ENCODE measurements at places on chromosomes 12 and 14.

DNA sequence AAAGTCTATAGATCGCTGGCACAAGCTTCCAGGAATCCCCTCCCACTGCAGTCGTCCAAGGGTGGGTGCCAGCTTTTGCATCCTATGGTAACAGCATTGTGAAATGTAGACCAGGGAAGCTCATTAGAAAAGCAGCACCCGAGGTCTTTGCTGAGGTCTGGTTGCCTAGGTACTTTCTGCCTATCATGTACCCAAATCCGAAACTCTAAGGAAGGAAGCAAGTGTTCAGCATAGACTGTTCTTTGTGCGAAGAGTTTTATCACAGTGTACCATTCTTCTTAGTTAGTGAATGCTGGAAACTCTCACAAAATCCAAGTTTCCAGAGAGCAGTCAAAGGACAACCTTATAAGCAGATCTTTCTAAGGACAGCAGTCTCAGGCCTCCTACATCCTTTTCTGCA lies 1532.7 kb upstream of the TMEM132C start:
- peaks cover 1% of the 10 kb centered on the region for H3K27me3 ChIP-seq
- H3K36me3 ChIP-seq = no peaks in the 10 kb centered on the region
- DNase-seq = no peak
- no peak overlapping the region for H3K4me3 ChIP-seq
- H3K4me1 ChIP-seq = no peaks in the 10 kb centered on the region

DNA sequence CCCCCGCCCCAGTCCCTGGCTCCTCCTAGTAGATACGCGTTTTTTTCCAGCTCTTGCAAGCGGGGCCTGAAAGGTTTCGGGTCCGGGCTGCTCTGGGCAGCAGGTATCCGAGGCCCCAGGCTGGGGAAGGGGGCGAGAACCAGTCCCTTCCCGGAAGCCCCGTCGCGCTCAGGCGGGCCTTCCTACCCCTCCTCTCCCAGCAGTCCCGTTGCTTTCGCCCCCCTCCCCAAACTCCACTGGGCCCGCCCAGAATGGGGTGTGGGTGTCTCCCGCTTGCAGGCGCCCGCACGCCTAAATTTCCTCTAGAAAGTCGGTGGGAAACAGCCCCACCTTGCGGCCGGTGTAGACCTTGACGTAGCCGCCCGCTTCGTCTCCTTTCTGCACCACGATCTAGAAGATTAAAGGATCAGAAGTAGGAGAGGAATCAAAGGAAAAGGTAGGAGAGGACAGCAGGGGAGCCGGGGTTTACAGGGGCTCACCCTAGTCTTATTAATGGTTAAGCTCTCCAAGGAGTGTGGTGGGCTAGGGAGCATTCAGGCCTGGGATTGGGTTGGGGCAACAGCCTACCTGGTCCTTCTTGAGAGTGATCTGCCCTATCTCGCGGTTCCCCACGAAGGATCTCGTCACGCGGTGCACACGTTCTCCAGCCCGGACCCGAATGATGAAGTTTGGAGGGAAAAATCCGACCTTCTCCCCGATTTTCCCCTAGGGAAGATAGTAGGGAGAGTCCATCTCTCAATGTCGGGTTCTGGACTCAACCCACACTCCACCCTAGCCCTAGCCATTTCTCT lies 7.3 kb downstream of the STAC3 start:
- DNase-seq = peak; percentile 97
- peaks cover 43% of the 10 kb centered on the region for H3K27me3 ChIP-seq
- H3K27ac ChIP-seq = no peak overlapping the region
- H3K36me3 ChIP-seq = no peaks in the 10 kb centered on the region
- H3K4me3 ChIP-seq = peak overlapping the region; percentile 44
- H3K4me1 ChIP-seq = peaks cover 27% of the 10 kb centered on the region

DNA sequence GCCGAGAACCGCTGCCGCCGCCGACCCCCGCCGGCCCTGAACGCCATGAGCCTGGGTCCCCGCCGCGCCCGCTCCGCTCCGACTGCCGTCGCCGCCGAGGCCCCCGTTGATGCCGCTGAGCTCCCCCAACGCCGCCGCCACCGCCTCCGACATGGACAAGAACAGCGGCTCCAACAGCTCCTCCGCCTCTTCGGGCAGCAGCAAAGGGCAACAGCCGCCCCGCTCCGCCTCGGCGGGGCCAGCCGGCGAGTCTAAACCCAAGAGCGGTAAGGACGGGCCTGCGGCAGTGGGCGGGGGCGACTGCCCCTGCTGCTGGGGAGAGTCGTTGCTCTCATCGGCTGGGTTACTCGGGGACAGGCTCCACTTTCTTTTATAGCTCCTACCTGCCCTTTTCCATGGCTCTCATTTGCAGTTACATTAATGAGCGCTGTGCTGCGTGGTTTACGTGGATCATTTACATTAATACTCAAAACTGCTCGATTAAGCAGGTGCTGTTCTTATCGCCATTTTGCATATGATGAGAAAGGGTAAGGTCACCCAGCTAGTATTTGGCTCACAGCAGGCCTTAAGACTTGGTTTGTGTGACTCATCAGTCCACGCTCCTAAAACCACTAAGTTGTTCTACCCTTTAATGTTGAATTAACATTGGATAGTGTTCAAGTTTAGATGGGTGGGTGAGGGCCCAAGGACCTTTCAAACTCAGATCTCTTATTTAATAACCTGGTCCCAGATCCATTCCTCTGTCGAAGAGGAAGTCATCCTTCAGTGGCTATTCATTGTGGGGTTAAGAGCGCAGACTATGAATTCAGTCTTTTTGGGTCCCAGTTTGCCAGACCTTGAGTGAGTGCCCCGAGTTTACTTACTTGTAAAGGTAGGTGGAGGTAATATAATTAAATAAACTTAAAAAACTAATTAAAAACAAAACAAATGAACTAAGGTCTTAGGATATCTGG lies 823 bp downstream of the RNF10 start:
- H3K4me1 ChIP-seq = peaks cover 7% of the 10 kb centered on the region
- H3K36me3 ChIP-seq = peaks cover 14% of the 10 kb centered on the region
- DNase-seq = peak; percentile 78
- no peaks in the 10 kb centered on the region for H3K27me3 ChIP-seq

DNA sequence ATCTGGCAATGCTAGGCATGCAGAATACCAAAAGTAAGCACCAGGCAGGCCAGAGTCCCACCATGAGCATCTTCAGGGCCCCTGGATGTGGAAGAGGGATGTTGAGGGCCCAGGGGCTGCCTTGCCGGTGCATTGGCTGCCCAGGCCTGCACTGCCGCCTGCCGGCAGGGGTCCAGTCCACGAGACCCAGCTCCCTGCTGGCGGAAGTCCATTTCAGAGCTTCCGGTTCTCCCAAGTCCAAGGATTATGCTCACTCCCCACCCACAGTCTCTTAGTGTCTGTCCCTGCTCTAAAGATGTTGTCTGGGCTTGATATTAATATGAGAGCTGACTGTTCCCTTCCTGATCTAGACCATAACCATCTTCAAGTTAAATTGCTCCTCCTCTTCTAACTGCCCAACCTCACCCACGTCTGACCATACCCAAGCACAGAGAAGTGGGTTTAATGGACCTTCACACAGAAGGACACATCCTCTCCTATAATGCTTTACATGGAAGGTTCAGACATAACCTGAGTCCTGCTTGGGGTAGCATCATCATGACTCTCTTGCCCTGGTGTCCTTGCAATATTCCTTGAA lies 117.4 kb downstream of the DAD1 start:
- no peaks in the 10 kb centered on the region for H3K36me3 ChIP-seq
- DNase-seq = peak; percentile 25
- no peak overlapping the region for H3K4me3 ChIP-seq
- H3K27me3 ChIP-seq = no peaks in the 10 kb centered on the region
- H3K4me1 ChIP-seq = peaks cover 2% of the 10 kb centered on the region

DNA sequence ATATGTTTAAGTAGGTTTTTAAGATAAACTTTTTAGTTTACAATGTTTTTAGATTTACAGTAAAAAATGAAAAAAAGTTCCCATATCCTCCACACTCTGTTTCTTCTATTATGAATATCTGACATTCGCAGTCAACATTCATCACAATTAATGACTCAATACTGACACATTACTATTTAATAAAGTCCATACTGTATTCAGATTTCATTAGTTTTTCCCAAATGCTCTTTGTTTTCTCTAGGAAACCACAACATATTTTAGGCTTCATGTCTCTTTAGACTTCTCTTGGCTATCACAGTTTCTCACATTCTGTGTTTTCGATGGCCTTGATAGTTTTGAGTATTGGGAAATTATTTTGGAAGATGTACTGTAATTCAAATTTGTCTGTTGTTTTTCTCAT lies 399.8 kb downstream of the SLC6A15 start:
- DNase-seq = no peak
- no peaks in the 10 kb centered on the region for H3K27me3 ChIP-seq
- no peak overlapping the region for H3K4me3 ChIP-seq
- no peaks in the 10 kb centered on the region for H3K4me1 ChIP-seq
- H3K27ac ChIP-seq = no peak overlapping the region
- H3K36me3 ChIP-seq = no peaks in the 10 kb centered on the region

DNA sequence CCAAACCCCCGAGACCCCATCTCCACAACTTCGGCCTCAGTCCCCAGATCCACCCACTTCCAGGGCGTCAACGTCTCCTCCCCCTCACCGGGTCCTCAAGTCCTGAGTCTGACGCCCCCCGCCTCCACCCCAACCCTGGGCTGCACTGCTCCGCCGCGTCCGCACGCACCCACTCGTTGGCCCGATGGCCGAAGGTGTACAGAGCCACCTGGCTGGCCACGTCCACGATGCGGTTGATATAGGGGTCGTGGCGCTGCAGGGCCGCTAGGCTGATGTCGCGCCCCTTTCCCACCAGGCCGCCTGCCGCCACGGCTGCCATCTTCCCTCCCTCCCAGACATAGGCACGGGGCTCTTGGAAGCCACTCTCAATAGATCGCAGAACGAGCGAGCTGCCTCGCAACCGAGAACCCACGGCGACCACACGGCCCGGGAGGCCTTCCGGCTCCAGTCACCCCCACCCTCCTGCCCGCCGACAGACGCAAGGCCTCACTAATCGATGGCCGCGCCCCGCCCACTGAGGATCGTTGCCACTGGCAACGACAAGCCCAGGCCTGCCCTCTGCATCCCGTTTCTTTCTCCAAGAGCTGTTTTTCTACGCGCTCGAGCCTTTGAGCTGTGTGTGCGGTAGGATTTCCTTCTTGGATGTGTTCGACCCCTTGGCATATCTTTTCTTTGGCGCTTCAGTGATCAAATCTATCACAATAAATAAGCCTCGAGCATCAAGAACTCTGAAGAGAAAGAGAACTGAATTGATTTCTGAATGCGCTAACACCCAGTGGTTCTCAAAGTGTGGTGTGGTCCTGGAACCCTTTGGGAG lies at the start of gene DCP1B:
DCP1B (minus strand) TSS at position 345 of the 817 bp plus-strand sequence; CDS start at position 319, 26 bp downstream.
- peak; percentile 93 for DNase-seq
- H3K4me1 ChIP-seq = no peaks in the 10 kb centered on the region
- H3K4me3 ChIP-seq = peak within 1 kb of the TSS; percentile 96

GRCh38 chr12:31801872-31802271 lies 73.1 kb upstream of the AMN1 start:
- H3K36me3 ChIP-seq = no peaks in the 10 kb centered on the region
- no peak for DNase-seq
- no peaks in the 10 kb centered on the region for H3K4me1 ChIP-seq
- H3K27ac ChIP-seq = no peak overlapping the region
- no peaks in the 10 kb centered on the region for H3K27me3 ChIP-seq
- H3K4me3 ChIP-seq = no peak overlapping the region

DNA sequence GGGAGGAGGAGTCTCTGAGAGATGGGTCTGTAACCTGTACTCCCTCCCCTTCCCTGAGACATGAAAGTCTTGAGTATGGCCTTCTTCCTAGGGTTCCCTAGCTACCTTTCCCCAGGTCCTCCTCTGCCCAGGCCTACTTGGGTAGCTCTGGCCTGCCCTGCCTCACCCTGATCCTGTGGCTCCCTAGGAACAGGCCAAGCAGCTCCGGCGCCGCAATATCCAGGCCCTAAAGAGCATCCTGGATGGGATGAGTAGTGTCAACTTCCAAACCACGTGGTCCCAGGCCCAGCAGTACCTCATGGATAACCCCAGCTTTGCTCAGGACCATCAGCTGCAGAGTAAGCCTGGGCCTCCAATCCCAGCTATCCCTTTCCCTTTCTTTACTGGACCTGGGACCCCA lies 12.3 kb downstream of the PRPF40B start:
- peaks cover 4% of the 10 kb centered on the region for H3K36me3 ChIP-seq
- no peaks in the 10 kb centered on the region for H3K27me3 ChIP-seq
- DNase-seq = no peak

- peaks cover 5% of the 10 kb centered on the region for H3K4me1 ChIP-seq
- H3K27ac ChIP-seq = no peak overlapping the region
- no peak for DNase-seq
Observed at GRCh38 chr14:68140076-68140741, 320.6 kb downstream of the RAD51B start.

- no peaks in the 10 kb centered on the region for H3K4me1 ChIP-seq
- H3K27ac ChIP-seq = no peak overlapping the region
- H3K27me3 ChIP-seq = no peaks in the 10 kb centered on the region
Observed at GRCh38 chr12:68739891-68740290, 6.1 kb upstream of the SLC35E3 start.

DNA sequence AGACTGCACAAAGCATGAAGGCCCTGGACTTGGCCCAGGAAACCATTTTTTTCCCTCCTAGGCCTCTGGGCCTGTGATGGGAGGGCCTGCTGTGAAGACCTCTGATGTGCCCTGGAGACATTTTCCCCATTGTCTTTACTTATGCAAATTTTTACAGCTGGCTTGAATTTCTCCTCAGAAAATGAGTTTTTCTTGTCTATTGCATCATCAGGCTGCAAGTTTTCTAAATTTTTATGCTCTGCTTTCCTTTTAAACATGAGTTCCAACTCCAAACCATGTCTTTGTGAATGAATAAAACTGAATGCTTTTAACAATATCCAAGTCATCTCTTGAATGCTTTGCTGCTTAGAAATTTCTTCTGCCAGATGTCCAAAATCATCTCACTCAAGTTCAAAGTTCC lies 43.7 kb upstream of the TRHDE start:
- no peak overlapping the region for H3K27ac ChIP-seq
- no peaks in the 10 kb centered on the region for H3K4me1 ChIP-seq
- H3K27me3 ChIP-seq = no peaks in the 10 kb centered on the region
- DNase-seq = no peak
- H3K4me3 ChIP-seq = no peak overlapping the region

DNA sequence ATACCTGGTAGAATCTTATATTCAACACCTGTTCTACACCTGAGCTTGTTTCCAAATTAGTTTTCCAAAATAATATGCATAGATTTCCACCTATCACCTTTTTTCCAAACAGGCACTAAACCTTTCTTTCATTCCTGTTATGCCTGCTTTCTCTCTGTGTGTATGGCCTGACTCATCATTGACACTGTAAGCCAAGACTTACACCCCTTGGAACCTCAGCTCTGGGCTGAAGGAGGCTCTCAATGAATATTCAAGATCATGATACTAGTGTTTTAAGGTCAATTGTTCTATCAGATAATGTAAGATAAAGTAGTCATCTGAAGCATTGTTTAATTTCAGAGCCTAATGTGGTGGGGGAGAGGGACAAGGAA lies 1193.3 kb downstream of the FLRT2 start:
- H3K27ac ChIP-seq = no peak overlapping the region
- no peak for DNase-seq
- H3K36me3 ChIP-seq = no peaks in the 10 kb centered on the region
- no peaks in the 10 kb centered on the region for H3K4me1 ChIP-seq
- H3K4me3 ChIP-seq = no peak overlapping the region
- no peaks in the 10 kb centered on the region for H3K27me3 ChIP-seq

All from H1 (cell line).